ENCODE measurements at places on chromosomes 6 and 20.

GRCh38 chr20:18722371-18722770 lies 91.2 kb upstream of the SCP2D1 start:
- no peak for DNase-seq

DNA sequence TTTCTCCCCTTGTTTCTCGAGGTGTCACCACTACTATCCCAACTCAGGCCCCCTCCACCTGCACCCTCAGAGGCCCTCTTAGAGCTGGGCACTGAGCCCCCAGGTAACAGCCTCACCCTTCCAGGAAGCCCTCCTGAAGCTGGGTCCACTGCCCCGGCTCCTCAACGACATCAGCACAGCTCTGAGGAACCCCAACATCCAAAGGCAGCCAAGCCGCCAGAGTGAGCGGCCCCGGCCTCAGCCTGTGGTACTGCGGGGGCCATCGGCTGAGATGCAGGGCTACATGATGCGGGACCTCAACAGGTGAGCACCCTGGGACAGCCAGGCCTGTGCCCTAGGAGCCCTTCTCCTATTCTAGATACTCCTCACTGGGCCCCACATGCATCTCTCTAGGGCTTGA lies 12.9 kb upstream of the ZBTB9 start:
- DNase-seq = no peak

GRCh38 chr6:169577974-169578373 lies 123.9 kb downstream of the WDR27 start:
- no peak for DNase-seq

- no peak for DNase-seq
Observed at GRCh38 chr6:38161754-38162492, 342.4 kb downstream of the ZFAND3 start.

DNA sequence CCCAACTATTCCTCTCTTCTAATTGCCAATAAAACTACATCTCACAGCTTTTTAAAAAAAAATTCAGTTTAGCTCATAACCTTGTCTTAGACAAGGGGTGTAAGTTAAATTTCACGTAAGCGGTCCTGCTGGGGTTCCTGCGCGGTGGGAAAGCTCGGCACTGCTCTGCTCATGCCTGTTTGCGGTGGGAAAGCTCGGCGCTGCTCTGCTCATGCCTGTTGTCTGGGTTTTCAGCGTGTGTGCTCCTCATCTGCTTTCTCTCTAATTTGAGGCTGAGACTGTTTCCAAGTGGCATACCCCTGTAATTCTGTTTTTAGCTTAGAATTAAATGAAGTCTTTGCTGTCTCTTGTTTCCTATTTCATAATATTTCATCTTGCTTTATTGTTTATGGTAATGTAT lies 18.6 kb downstream of the ARID1B start:
- no peak for DNase-seq

DNA sequence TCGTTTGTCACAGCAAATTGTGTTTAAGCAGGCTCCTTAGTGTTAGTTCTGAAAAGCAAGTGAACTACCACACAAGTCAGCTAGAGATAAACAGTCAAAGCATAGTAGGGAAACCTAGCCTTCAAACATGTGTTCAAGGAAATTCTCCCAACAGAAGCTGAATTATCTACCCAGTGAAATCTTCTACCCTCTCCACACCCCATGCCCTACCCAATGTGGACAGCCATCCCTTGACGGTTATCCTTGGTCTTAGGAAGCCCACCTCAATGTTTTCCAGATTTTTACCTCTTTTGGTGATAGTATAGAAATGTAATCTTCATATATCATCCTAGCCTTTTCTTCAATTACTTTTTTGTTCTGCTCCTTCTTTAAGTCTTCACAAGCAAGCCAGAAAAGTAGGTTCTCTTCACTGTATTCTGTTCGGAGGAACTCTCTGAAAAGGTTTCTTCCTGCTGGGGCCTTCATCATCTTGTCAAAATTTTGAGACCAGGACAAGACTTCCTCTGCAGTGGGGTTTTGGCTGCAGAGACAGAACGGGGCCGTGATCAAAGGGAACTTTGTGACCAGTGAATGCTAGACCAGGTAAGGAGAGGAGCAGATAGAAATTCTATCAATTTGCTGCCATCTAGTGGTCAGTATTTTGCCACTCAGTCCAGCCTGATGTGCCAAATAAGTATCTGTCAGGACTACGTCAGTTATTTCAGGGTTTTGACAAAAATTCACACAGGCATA lies 21.6 kb upstream of the MTRF1L start:
- DNase-seq = peak; percentile 34

GRCh38 chr6:73388433-73388799 lies 6.2 kb upstream of the DDX43 start:
- DNase-seq = no peak

DNA sequence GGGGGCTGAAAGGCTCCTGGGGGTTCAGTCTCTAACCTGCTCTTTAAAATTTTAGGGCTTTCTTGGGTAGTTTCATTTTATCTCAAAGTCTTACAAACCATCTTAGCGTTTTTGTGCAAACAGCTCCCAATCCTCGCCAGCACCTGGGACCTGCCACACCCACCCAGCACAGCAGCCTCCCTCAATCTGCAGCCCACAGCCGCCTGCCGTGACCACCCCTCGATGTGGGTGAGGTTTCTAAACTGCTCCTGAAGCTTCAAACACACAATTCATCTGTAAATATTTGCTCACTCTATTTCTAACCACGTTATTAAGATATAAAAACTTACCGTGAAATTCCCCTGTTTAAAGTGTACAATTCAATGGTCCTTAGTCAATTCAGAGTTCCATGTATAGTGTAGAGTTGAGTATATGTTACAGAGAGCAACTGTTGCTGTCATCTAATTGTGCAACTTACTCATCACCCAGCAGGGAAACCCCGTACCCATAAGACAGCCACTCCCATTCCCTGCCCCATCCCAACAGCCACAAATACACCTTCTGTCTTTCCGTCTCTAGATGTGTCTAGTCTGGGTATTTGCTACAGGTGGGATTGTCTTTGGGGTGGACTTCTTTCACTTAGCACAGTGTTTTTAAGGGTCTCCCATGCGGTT lies 381.0 kb downstream of the TAF4 start:
- DNase-seq = no peak

GRCh38 chr6:73817253-73817652 lies 121.2 kb downstream of the CD109 start:
- no peak for DNase-seq

- DNase-seq = no peak
Observed at GRCh38 chr6:156689656-156690055, 87.5 kb upstream of the ARID1B start.

GRCh38 chr6:74256781-74257180 lies 560.8 kb downstream of the CD109 start:
- no peak for DNase-seq

- DNase-seq = no peak
Observed at GRCh38 chr6:133854364-133855275, 34.3 kb upstream of the TCF21 start.

- DNase-seq = no peak
Observed at GRCh38 chr6:20238688-20239587, 26.7 kb upstream of the MBOAT1 start.

GRCh38 chr6:109671733-109672132 lies 19.3 kb downstream of the AK9 start:
- no peak for DNase-seq

- DNase-seq = peak; percentile 72
Observed at GRCh38 chr6:33744001-33744848, 2.5 kb downstream of the IP6K3 start.

- DNase-seq = no peak
Observed at GRCh38 chr6:166937746-166938145, 18.6 kb downstream of the RNASET2 start.

DNA sequence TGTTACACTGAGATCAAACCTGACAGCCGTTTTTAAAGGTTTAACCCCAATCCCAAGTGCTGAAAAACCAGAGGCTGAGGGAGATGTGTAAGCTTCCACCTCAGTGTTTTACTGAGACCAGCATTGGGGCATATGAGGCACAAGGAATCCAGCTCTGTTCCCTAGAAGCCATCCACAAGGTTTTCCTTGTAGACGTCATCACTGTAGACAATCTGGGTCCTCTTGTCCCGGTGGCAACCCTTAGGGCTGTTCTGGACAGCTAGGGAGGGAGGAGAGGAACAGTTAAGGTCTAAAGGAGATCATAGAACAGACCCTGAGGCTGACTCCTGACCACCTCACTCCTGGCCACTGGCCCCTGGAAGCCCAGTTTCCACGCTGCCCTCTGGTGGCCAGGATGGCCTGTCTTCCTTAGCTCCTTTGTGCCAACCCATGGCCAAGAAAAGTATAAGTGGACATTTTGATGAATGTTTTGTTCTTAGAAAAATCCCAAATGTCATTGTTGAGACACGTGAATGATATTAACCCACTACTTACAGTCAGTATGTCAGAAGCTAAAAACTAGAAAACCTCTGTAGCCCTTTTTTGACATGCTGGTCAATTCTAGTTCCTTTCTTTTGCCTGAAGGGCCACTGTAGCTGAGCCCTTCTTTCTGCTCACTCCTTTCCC lies 6.4 kb downstream of the CFB start:
- peak; percentile 42 for DNase-seq

GRCh38 chr20:44217342-44218092 lies 6.9 kb upstream of the OSER1 start:
- peak; percentile 76 for DNase-seq

DNA sequence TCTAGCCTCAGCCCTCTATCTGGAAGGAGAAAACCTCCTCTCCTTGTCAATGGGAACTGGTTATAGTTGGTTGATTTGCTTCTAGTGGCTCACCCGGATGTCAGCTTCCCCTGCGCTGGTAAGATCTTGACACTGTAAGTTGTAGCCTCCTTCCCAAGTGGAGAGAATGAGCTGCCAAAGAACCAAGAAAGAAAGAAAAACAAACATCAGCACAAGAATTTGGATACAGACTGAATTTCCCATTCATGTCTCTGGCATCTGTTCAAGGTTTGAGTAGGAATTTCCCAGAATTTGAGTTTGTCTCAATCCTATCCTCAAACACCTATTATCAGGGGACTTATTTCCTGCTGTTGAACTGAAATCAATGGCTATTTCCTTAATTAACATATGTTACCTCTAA lies 44.1 kb downstream of the ELOVL2 start:
- DNase-seq = no peak

DNA sequence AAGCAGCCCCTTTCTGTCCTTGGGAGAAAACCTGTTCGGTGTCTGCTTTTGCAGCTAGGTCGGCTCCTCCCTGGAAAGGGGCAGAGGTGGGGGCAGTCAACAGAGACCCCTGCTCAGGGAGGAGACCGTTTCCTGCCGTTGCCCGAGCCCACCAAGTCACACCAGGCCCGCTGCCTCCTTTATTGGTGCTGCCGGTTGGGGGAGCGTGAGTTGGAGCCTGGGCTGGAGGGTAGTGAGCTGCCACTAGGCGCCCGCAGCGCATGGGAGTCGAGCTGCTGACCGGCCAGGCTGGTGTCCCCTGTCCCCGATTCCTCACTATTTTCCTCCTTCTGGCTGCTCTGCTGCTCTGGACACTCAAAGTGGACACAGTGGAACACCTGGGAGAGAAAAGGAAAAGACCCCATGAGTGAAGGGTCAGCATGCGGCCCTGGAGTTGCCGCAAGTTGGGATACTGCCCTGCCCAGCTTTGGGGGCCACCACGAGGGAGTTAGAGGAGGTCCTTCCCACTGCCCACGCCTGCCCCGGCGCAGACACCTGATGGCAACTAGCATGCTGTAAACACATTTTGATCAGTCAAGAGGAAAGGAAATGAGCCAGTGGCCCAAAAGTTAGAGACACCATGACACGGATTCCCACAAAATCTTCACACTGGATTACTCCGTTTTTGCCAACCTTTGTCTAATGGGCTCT lies 355.4 kb downstream of the ZFAND3 start:
- DNase-seq = no peak

DNA sequence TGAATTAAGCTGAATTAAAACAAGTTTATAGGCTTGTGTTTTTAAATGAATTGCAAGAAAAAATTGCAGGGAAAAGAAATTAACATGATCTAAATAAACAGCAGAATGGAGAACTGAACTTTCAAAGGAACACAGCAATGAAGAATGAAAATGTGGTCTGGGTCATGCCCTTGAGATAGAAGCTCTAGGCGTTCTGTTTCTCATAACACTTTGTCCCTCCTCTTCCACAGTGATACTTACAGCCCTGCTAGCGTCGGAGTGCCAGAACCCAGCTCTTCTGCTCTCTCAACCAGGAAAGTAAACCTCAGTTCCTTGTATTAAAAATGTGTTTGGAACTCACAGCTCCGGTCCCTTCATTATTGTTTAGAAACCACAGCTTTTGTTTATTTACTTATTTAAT lies 11.4 kb downstream of the HMGCLL1 start:
- DNase-seq = no peak

- no peak for DNase-seq
Observed at GRCh38 chr6:153043719-153044118, 41.2 kb upstream of the MTRF1L start.

GRCh38 chr20:47360297-47361056 lies 4.0 kb upstream of the ZMYND8 start:
- no peak for DNase-seq

- no peak for DNase-seq
Observed at GRCh38 chr20:914727-915498, 1.2 kb downstream of the ANGPT4 start.

DNA sequence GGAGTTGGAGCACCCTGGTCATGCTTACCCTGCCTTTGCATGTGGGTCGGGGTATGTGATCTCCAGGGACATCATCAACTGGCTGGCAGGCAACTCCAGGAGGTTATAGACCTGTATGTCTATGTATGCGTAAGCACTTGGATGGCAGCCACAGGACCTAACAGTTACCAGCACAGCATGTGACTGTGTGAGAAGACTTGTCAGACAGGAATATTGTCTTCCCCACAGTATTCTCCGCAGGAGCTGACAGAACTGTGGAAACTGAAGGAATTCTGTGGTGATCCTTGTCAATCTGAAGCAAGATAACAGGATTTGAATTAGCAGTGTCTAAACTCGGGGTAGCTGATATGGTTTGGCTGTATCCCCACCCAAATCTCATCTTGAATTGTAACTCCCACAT lies 59.2 kb downstream of the TMEM244 start:
- no peak for DNase-seq

DNA sequence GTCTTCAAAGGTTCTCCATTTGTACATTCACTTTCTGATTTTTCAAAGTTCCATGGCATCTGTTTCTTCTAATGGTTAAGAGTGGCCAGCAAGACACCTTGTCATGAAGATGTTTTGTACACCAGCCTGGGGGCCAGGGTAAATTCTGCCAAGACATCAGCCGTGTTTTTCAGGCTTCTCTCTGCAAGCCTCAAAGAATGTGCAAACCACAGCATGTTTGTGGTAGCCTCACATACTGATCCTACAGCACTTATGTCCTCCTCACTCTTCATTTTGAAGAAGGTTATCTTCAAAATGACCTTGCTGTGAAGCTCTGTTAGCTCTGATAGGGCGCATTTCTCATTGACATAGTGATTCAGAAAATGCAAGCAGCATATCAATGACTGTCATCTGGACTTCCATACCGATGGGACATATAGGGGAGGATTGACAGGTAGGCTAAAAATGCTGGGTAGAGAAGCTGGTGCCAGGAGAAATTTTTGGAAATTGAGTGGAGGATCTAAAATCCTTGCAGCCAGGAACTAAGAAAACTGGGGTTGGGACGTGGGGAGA lies 59.3 kb upstream of the SPTLC3 start:
- DNase-seq = no peak

- no peak for DNase-seq
Observed at GRCh38 chr20:37945091-37945547, 42.2 kb downstream of the VSTM2L start.

- DNase-seq = no peak
Observed at GRCh38 chr20:50439539-50440453, 70.4 kb upstream of the PTPN1 start.
